Central memory CD4-positive, alpha-beta T cell (primary cell): ENCODE measurements at places on chromosomes 3 and 15.
A peak's percentile ranks its signal among the peaks of the same experiment; 100 is the strongest.

DNA sequence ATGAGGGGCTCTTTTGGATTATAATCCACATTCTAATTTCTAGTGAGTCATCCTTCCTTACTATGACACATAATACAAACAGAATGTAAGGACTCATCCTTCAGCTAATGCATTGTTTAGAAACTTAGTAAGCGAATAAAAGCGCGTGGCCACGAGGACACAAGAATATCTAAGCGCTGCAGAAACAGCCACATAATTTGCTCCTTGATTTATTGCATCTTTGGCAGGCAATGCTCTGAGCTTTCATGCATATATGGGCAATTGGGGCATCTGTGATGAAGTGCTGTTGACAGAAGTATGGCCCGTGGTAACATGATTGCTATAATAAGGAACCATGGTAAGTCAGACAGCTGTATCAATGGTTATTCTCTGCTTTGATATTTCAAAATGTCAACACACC is 191.3 kb upstream of the ZNF385D start:
- no peak for DNase-seq

- DNase-seq: no peak
Observed at GRCh38 chr3:52090131-52090932, 34.0 kb upstream of the DUSP7 start.

GRCh38 chr15:71476823-71477222 is 333.5 kb upstream of the NR2E3 start:
- no peak for DNase-seq

- no peak for DNase-seq
Observed at GRCh38 chr3:193114431-193115340, 126.3 kb upstream of the PLAAT1 start.

DNA sequence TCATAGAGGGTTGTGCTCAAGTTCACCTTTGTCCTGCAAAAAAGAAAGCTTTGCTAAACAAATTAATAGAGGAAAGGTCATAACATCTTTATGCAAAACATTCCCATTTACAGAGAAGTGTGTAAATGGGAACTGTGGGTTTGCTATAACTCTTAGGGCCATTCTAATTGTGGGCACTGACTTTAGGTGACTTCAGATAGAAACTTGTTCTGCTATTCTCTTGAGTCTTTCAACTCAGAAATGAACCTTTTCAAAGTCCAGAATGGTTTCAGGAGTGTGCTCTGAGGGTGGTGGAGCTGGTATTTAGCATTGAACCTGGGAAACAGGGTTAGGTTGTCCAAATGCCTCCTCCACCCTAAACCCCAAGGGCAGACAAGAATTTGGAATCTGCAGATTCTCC is 34.0 kb downstream of the SPTSSB start:
- DNase-seq: no peak

DNA sequence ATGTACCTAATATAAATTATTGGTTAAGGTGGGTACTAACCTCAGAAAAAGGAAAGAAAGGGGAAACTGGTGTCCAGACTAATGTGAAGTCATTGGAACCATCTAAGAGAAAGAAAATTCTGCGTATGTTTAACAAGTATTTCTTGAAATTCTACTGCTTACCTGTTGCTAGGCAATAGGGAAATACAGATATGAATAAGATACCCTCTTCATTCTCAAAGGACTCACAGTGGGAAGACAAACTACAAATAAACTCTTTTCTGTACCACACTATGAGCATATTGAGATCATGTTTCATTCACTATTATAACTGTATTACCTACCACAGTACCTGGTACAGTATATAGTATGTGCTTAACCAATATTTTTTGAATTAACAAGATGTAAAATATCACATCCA is 140.5 kb upstream of the MLF1 start:
- no peak for DNase-seq

GRCh38 chr15:88865498-88866099 is 29.7 kb downstream of the HAPLN3 start:
- no peak for DNase-seq

- DNase-seq: peak; percentile 17
Observed at GRCh38 chr15:91482799-91483198, 370.7 kb upstream of the SLCO3A1 start.

DNA sequence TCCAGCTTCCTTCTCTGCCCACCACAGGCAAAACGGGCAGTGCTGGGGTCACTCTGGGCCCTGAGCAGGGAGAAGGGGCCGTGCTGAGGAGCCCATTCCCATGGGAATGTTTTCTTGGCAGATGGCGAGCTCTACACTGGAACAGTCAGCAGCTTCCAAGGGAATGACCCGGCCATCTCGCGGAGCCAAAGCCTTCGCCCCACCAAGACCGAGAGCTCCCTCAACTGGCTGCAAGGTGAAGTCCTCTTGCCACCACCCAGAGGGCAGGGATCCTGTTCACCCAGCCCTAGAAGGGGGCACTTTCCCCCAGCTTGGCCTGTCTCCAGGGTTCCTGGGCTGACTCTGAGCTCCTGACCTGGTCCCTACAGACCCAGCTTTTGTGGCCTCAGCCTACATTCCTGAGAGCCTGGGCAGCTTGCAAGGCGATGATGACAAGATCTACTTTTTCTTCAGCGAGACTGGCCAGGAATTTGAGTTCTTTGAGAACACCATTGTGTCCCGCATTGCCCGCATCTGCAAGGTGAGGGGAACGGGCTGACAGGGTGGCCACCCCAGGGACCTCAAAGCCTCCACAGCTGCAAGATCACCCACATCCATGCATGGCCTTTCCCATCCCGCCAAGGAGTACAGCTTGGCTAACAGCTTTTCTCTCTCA is 12.4 kb downstream of the CIB1 start:
- DNase-seq: no peak

- DNase-seq: no peak
Observed at GRCh38 chr3:95738045-95738444, 1076.3 kb upstream of the EPHA6 start.

- DNase-seq: no peak
Observed at GRCh38 chr3:88398581-88398980, 248.8 kb downstream of the C3orf38 start.

DNA sequence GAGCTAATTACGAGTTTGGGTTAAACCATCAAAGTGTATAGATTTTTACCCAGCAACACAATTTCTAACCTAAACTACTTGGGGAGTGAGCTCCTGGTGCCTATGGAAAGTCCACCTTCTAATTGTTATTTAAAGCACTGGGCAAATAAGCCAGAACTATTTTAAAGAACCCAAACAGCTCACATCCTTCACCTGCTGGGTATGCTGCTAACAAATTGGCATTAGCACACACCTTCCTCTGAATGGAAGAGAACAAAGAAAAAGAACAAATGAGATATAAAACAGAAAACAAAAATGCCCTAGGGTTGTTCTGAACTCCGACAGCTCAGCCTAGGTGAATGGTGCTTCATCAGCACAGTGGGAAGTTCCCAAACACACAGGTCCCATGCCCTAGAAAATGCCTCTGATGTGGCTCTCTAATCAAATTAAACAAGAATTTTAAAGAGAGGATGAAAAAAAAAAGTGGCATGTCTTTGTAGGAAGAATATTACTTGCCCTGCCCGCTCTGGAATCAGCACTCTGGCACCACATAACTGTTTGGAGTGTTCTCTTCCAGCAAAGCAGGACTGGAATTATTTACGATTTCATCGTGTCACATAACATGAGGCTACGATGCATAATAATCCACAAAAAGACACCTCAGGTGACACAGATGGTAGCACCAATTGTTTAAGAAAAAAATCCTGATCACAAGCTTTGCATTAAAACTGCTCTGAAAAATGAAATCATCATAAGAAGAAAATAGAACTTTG is 334.4 kb downstream of the GBE1 start:
- DNase-seq: no peak

DNA sequence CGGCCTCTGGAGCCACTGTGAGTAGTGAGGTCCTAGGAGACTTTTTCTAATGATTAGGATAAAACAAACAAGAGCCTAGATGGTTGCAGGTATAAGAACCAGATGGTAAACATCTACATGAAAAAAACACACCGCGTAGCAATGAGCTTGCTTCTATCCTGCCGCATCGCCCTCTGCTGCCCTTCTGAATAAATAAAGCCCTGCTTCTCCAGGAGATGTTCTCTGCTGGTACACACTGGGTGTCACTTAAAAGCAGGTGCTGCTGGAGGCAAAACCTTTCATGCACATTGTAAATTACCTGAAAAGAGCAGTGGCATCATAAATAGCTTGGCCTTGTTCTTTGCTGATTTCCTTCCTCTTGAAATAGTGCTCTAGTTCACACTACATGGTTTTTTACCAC is 164.4 kb upstream of the TOPAZ1 start:
- DNase-seq: no peak
